ENCODE measurements at places on chromosomes 3 and 15. TPM values are rescaled to one million over a fixed set of nuclear protein-coding genes. Genes with fewer than 3 reads are reported as not detected.

DNA sequence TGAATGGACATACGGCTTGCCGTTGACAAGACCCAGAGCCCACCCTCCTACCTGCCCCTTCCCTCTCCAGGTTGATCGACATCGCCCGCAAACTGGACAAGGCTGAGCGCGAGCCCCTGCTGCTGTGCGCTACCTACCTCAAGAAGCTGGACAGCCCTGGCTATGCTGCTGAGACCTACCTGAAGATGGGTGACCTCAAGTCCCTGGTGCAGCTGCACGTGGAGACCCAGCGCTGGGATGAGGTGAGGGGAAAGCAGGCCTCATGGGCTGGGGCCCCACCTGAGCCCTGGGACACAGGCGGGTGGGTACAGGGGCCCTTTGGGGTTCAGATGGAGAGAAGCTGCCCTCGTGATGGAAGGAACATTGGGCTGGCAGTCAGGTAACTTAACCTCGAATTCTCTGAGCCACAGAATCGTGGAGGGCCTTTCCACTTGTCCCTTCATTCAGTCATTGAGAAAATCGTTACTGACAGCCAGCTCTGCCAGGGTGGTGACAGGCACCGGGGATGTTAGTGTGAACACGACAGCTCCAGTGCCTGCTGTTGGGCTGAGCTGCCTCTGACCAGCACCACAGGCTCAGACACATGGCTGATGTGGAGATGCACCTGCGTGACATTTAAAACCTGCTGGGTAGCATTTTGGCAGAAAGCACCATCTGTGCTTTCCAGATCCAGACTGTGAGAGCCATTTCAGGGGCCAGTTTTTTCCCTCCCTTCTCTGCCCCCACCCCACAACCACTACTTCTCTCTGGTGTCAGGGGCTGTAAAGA is 25.6 kb upstream of the RHO start:
- no peak for DNase-seq

DNA sequence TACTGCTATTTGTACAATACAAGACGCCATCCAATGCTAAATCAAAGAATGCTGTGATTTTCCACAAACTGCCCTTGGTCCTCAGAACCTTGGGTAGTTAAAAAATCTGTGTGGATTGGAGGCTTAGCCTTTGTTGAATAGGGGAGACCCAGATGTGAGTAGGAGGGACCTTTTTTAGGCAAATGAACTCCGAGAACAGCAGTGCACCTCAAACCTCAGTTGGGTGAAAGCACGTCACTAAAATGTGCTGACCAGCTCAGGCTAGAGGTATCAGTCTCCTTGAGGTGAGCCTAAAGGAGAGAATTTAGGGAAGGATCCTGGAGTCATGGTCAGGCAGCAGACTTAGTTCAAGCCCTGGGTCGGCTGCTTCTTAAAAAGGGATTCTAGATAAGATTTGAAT is 200.7 kb downstream of the SOX2 start:
- DNase-seq: no peak

- DNase-seq: no peak
Measured at GRCh38 chr3:56458496-56459103, 9.7 kb downstream of the ERC2 start.

GRCh38 chr15:66908744-66909095 is 156.7 kb upstream of the SMAD3 start:
- no peak for DNase-seq

DNA sequence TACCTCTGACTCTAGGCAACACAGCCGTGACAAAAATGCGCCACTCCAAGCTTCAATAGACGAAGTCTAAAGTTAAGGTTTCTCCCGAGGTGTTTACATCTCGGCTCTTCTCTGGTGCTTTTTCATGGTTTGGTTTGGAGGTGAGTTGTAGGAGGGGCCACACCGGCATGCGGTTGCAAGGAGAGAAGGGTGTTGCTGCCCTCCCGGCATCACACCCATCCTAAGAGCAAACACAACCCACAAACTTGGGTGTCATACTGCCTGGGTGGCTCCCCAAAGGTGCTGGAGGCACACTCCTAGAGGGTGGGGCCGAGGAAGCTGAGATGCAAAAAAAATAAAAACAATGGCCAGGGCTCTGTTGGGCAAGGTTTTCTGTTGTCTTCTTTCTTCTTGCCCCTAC is 225.2 kb upstream of the ICE2 start:
- DNase-seq: no peak

Gene CERS3
- total RNA-seq: 1.3 TPM

Gene MUC20
- total RNA-seq: 0.33 TPM

Gene KLHL40
- not detected for total RNA-seq

Gene EXD1
- not detected for total RNA-seq

Gene ATP10A
- total RNA-seq: 3.9 TPM

Gene FBXO40
- total RNA-seq: 0.15 TPM

Measured in H9 (cell line).